Activated T-cell treated with anti-CD3 and anti-CD28 coated beads, Interleukin-2, amount 50 U/mL, for 72 hours (primary cell): ENCODE measurements at places on chromosomes 3 and 15.

DNA sequence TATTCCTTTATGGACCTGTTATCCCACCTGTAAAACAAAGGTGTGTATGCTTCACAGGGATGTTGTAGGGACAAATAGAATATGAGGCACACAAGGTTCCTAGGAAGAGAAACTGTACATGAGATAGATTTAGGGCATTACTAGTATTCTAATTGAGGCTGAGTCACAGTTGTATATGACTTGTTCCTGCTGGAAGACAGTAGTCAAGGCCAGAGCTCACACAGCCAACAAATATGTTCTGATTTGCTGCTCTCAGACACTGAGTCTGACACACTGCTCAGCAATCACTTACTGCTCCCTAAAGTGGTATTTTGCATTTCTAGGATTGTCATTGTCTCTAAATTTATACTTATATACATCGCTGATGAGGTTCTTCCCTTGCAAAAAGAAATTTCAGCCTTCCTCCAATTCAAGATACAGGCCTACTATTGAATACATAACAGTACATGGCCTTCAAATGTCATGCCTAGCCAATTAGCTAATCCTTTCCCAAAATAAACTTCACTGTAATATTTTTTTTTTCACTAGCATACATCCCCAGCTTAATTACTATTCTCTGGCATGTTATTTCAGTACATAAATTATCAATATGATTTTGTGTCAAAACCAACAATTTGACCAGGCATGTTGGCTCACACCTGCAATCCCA lies 69.8 kb downstream of the TIGIT start:
- no peak for DNase-seq

DNA sequence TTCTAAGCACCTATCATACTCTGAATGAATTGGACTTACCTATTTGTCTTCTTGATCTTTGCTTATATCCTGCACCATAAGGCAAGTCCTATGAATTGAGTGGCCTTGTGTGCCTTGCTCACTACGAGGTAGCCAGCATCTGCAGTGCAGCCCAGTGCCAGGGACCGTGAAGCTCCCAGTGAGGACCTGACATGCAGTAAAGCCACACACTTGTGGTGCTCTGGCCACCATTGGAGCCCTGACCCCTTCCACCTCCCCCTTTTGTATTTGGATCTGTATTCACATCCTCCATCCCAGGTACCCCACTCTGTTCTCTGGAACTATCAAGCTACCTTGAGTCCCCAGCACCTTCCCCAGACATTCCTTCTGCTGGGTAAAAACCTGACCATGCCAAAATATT lies 52.1 kb downstream of the BSN start:
- no peak for DNase-seq

GRCh38 chr3:23926736-23927135 lies 9.8 kb downstream of the RPL15 start:
- DNase-seq, result no peak

DNA sequence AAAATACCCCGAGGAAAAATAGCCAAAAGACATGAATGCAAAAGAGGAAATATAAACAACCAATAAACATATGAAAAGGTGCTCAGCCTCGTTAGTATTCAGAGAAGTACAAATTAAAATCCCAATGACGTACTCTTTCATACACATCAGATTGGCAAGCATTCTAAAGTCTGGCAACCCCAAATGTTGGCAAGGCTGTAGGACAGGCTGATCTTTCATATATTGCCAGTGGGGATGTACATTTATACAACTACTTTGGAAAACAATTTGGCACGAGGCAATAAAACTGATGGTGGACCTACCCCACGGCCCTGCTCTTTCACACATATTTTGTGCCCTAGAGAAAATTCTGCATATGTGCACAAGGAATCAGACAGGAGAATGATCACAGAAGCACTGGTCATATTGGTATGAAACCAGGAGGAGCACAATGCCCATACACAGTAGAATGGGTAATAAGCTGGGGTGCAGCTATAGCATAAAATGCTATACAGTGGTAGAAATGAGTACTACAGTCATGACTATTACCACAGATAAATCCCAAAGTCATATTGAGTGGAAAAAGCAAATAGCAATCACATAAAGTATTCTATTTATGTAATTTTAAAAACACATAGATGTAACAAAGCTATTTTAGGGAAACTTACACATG lies 176.0 kb upstream of the SLC24A5 start:
- DNase-seq, result no peak

GRCh38 chr3:50275996-50276761 lies 2.7 kb upstream of the LSMEM2 start:
- DNase-seq, result peak; percentile 53

DNA sequence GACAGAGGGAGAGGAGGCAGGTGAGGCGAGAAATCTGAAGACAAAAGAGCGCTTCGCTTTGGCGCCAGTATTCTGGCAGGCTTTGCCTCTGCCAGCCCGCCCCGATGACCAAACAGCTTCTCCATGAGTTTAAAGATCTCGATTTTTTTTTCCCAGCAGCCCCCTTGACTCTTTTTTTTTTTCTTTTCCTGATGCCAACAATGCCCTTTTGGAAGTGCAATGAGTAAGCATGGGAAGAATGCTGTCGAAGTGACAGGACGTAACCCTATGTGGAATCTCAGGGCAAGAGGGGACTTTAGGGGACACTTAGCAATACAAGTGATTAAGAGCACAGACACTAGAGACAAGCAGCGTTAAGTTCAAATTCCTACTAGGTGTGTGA lies 211.7 kb downstream of the FGF12 start:
- DNase-seq, result no peak

- DNase-seq, result no peak
These were observed 481 bp downstream of the ADAMTS17 start for GRCh38 chr15:100341239-100341749.

DNA sequence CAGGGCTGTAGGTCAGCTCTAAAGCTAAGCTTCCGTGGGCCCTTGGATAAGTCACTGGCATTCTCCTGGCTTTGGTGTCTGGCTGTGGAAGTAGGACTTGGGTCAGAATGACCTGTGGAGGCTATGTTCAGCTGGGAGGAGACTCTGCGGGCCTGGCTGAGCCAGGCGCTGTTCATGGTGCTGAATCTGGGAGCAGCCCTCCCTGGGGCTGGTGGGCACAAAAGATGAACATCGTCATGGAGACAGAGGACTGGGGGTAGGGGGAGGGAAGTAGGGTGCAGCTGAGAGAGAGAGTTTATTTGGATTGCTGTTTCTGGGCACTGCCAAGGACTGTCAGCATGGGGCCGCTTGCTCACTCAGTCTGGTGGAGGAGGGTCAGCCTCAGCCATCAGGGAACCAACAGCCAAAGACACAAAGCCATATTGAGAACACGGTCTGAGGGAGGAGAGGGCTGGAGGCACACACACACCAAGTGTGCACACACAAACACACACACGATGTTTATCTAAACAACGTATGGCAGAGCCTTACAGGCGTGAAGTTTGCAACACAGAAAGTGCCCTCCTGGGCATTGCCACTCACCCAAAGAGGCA lies 120.7 kb upstream of the LINGO1 start:
- no peak for DNase-seq

- no peak for DNase-seq
These were observed 930.7 kb downstream of the ZPLD1 start for GRCh38 chr3:103365467-103365866.

DNA sequence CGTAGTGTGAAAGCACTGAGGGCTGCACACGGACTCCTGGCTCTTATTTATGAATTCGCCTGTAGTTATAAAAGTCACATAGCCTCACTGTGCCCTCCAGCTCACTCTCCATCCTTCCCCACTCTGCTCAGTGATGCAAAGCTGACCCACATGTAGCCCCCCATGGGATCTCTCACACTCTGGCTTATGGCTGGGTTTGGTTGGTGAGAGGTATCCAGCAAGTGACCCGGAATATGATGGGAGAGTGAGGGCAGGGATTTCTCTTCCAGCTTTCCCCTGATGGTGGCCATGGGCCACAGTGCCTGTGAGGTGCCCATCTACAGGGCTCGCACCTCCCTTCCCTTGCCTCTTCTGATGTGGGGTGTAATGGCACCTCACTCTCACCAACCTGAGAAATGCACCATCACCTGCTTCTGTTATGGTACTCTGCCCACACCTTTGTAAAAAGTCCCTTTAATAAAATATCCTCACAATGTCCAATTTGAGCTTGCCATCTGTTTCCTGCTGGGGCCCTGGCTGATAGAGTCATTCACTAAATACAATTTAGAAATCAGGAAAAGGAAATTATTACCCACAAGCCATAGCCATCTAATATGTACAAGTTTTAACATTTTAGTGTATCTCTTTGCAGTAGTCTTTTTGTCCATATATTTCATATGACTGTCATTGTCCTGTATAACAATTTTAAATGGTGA lies 93.6 kb downstream of the SCN11A start:
- DNase-seq, result no peak

DNA sequence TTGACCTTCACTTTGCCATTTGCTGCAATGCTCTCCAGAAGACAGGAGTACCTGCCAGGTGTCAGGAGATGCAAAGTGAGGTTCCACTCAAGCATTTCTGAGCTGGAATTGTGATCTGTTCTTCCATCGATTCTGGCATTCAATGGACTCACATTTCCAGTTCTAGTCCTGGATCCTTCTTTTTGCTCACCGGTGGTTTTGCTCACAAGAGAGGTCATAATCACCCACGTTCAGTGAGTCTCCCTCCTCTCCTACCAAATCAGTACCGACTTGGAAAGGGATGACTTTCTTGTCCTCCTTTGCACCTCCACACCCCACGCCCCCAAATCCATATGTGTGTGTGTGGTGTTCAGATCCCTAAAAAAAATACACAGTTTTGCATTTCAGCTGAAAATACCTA lies 206.7 kb upstream of the IGF1R start:
- no peak for DNase-seq

DNA sequence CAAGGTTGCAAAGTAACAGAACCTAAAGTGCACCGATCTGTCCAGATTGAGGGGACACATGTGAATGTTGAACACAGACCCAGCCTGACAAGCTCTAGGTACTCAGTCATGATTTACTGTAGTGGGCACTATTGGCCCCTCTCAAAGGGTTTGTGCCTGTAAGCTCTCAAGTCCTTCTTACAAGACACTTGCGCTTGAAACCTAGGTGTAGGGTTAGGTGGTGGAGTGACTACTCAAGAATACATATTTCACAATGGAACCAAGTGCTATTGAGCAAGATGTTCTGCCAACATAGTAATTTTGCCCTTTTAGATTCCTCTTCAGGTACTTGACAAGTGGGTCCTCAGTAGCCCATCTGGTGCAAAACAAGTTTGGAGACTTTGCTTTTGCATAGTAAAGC lies 169.9 kb downstream of the AKAP13 start:
- DNase-seq, result no peak

DNA sequence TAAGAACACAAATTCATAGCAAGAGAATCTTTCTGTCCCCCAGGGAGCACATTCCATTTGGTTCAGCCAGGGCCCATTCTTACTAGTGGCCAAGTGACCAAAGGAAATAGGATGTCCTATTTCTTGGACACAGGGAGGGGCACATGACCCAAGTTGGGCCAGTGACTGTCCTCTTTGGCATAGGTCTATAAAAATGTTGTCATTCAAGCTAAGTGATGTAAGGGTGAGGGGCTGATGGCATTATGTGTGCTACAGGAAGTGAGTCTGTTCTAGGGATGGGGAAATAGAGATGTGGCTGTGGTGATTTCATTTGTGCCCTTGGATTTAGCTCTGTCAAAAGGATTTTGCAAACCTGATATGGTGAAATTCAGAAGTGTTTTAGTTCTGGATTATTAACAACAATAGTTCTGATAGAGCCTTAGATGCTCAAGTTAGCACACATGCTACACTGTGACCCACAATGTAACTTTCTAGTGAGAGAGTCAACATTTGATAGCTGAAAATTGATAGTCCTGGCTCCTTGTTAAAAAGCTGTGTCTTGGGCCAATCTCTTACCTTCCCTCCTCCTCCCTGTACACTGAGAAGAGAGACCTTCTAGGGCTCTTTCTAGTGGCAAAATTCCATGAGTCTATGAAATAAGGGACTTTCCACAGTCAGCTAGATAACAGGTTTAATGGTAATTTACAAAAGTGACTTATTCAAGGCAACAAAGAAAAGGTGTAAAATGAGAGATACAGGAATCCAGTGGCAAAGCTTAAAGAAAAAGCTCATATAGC lies 117.2 kb downstream of the THRB start:
- no peak for DNase-seq

DNA sequence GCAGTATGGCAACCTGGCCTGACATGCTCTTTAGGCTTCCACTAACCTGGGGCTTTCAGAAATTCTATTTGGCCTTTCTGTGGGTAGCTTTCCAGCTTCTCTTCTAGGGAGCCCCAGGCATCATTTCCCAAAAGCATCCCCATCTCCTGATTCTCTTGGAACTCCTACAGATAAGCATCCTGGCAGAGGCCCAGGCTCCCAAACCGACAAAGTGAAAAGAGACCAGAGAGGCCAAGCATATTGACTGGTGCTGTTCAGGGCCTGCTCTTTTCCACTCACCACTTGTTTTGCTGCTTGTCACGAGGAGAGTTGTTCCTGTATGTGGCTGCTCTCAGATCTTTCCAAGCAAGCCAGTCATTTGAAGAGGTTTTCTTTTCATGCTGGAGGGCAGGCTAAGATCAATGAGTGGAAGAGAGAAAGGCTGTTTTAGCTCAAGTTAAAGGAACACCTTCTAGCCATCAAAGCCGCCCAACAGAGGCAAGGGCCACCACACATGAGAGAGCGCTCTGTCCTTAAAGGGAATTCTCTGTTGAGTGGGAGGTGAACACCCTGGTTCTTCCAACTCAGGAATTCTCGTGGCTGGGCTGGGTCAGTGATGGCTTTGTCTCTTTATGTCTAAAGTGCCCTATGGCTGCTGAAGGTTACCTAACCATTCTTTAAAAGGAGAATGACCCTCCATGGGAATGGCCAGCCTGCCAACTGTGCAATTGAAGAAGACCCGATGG lies 31.1 kb upstream of the NR2E3 start:
- DNase-seq, result no peak

DNA sequence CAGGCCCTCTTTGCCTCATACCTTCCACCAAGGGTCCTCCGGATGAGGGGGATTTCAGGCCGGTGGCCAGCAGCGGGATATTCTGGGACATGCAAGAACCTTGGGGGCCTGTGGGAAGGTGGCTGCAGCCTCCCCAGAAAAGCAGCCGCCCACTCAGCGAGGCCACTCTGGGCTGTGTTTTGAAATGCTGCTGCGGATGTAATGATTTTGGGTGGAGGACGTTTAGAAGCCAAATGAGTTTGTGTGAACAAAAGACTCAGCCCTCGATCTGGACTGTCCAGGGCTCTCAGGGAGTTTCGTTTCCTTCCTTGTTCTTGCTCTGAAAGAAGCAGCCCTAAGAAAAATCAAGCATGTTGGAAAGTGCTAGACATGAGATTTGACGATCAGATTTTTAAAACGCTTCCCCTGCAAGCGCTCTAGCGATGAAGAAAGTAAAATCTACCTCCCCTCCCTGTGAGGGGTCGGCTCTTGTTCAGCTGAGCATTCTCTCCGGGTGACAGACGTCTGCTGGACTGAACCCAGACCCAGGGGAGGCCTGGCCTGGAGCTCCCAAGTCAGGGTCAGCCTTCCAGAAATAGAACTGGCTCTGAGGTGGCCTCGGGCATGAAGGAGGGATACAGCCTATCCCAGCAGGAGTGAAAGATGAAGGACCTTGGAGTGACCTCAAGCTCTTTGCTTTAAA lies 12.9 kb downstream of the HEG1 start:
- DNase-seq, result no peak

GRCh38 chr3:142597906-142598305 lies 1.7 kb downstream of the PLS1 start:
- no peak for DNase-seq

- DNase-seq, result no peak
These were observed 268.1 kb downstream of the TAFA4 start for GRCh38 chr3:68664276-68664675.
